ENCODE measurements at places on chromosomes 3 and 15.

- DNase-seq, result no peak
Observed at GRCh38 chr15:75928680-75929608, 25.3 kb downstream of the FBXO22 start.

GRCh38 chr15:68640791-68641331 is 62.1 kb downstream of the CORO2B start:
- DNase-seq, result no peak

GRCh38 chr15:74610302-74610951 is 5.2 kb upstream of the CLK3 start:
- no peak for DNase-seq

DNA sequence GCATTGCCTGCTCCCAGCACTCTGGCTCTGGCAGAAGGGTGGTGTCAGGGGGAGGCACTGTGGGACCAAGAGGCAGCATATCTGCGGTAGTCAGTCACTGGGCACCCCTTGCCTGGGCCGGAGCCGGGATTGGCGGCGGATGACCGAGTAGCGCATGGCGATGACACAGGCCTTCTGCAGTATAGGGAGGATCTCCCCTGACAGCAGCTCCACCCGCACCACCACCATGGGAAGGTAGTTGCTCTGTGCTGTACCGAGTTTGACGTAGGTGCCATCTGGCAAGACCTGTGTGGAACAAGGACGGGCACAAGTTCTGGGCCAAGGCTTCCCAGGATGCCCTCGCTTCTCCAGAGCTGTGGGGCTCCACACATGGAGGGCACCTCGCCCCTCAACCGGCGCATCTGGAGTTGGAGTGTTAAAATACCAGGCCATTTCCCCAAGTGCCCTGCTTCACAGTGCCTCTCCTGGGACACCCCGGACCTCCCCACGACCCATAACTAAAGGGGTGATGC is 6.6 kb downstream of the ACOX2 start:
- no peak for DNase-seq

DNA sequence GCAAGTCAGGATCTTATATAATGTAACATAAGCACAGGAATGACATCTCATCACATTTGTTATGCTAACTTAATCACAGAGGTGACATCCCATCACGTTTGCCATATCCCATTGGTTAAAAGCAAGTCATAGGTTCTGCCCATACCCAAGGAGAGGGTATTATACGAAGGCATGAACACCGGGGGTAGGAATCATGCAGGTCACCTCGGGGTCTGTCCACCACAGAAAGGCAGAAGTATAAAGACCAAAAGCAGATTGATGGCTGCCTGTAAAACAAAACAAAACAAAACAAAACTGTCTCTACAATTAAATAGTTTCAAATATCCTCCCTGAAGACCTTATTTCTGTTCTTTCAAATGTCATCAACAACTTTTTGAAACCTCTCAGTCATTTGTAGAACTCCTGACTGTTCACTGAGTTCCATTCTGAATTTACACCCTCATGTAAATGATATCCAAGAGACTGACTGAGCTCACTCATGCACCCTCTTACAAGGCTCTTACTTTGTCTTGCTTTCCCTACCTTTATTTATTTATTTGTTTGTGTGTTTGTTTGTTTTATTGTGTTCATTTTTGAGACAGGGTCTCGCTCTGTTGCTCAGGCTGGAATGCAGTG is 22.7 kb upstream of the ZNF639 start:
- no peak for DNase-seq

DNA sequence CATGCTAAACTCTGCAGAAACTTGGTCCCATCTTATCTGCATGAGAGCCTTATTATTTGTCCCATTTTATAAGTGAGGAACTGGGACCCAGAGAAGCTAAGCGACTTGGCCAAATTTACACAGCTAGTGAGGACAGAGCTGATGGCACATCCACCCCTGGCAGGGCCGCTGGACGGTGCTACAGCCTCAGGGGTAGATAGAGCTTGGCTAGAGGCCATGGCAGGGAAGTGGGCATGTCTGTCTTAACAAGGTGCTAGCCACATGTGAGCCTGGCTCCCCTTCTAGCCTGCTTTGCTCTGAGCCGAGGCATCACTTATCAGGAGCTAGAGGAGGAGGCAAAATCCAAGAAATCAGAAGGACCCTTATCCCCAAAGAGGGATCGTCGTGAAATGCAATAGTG is 36.7 kb upstream of the SYNM start:
- no peak for DNase-seq

- DNase-seq, result peak; percentile 18
Observed at GRCh38 chr3:187484547-187485295, 116.5 kb downstream of the RTP4 start.

- DNase-seq, result no peak
Observed at GRCh38 chr3:45518376-45519135, 76.0 kb upstream of the LIMD1 start.

DNA sequence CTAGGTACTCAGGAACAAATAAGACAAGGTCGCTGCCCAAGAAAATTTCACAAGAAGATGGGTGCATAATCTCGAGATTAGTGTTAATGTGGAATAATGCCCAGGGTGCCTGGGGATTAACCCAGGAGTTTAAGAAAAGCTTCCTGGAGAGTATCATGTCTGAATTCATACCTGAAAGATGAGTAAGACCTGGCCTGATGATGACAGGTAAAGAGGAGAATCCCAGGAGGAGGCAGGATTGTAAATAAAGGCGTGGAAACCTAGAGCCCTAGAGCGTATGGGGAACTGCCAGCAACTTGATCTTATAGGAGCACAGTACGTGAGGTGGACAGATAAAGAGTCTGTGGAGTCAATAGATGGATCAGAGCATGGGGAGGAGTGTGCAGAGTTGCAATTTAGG is 43.0 kb downstream of the ARRDC4 start:
- DNase-seq, result no peak
